ENCODE measurements at places on chromosomes 7 and 10.

DNA sequence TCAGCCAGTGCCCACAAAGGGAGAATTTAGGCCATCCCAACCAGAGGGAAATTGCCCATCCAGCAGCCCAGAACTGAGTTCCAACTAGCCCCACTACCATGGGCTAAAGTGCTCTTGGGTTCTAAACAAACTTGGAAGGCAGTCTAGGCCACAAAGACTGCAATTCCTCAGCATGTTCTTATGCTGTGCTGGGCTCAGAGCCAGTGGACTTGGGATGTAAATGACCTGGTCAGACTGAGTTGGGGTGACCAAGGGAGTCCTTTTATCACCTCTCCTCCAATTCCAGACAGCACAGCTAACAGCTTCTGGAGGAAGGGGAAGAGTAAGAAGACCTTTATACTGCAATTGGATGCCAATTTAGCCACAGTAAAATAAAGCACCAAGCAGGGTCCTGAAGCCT lies 607.2 kb upstream of the KCND2 start:
- DNase-seq: no peak

GRCh38 chr7:77982926-77983550 lies 184.5 kb downstream of the PHTF2 start:
- DNase-seq: no peak

GRCh38 chr10:18545621-18546305 lies 105.6 kb downstream of the NSUN6 start:
- no peak for DNase-seq

- no peak for DNase-seq
Measured at GRCh38 chr7:108449521-108449920, 6.7 kb downstream of the NRCAM start.

DNA sequence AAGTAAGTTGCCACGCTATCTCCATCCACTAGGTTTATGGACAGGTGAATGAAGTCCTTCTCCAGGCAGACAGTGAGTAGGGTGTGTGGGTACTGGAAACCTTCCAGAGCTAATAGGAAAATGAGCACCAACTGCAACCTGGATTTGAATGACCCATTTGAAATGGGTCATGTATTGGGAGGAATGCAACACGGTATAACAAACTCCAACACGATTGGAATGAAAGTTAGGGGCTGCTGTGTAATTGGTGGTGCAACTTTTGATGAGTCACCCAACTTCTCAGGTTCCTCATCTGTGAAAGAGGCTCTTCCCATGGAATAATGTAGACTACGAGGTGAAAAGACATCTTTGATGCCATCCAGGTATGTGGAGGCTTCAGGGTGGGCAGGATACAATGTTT lies 241.4 kb upstream of the PODXL start:
- no peak for DNase-seq

DNA sequence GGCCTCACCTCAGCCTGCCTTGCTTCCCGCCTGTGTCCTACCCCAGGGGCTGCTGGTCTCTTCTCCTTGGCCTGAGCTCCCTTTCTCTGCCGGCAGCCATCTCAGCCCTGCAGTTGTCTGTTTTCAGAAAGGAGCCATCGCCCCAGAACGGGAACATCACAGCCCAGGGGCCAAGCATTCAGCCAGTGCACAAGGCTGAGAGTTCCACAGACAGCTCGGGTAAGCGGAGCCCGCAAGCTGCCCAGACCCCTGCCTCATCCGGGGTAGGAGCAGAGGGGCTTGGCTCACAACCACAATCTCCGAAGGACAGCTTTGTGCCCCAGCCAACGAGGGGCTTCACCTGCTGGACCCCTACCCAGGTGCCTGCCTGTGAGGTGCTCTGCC lies 5.3 kb upstream of the DEPP1 start:
- DNase-seq: no peak

GRCh38 chr7:47846138-47846836 lies 102.0 kb downstream of the PKD1L1 start:
- DNase-seq: no peak

DNA sequence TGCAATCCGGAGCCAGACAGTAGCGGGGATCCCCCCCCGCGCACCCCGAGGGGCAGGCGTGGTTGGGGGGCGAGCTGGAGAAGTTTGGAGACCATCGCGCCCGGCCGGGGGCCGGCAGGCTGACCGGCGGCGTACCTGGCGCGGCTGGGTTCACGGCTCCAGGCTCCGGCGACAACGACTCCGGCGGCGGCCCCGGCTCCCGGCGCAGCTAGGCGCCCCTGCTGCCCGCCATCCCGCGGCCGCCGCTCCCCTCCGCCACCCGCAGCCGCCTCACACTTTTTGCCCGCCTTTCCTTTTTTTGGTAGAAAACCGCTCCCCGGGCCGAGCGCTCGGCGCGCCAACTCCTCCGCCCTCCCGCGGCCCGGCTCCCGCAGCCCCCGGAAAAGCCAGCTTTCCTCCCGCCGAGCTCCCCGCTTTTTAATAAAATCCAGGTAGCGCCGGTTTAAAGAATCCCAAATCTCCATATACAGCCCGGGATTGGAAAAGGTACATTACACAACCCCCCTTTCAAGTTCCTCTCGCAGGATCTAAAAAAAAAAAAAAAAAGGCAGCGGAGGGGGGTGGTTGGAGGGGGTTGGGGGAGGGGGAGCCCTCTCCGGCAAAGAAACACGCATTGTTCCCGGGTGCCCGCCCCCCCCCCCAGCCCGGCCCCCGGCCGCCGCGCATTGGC lies at the start of gene TNRC18:
Gene TNRC18, minus strand, starts transcription at position 529 of the 670 bp plus-strand sequence. CDS start 2,588 bp downstream, outside the sequence.
- no peak for DNase-seq

GRCh38 chr7:2863461-2864066 lies 19.5 kb upstream of the GNA12 start:
- DNase-seq: peak; percentile 59

DNA sequence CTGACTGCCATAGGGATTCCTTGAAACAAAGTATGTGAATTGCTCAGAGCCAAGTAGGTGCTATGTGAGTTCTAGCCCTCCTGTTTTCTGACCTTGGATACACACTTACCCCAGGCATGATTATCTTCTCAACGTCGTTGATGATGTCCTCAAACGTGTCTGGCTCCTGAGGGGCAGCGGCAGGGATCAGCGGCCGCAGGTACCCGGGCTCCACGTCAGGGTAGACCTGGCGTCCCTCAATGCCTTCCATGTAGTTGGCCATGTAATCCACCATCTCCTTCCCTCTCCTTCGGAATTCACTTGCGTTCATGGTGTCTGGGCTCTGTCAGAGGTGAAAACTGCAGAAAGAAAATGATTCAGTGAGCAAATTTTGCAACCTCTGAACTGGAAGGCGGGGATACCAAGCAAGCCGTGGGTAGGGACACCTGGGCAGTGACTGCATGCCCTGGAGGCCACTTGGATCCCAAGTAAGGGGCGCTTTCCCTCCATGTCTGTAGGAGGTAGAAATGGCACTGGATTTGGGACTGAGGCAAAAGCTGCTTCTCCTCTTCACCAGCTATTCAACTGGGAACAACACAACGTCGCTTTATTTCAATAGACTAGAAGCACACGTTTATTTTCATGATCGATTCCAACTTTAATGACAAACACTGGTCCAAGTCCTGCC lies 21.3 kb downstream of the DDC start:
- DNase-seq: no peak

GRCh38 chr10:79206300-79207095 lies 137.7 kb downstream of the ZMIZ1 start:
- no peak for DNase-seq

GRCh38 chr7:43390576-43390975 lies 192.3 kb upstream of the STK17A start:
- DNase-seq: no peak

Measured in stimulated activated CD8-positive, alpha-beta memory T cell treated with anti-CD3 and anti-CD28 coated beads, Interleukin-2, amount 100 ng/mL, for 1 hour (primary cell).